Karpas-422 (cell line): ENCODE measurements at places on chromosomes 4 and X. TPM values are rescaled to one million over a fixed set of nuclear protein-coding genes. Genes with fewer than 3 reads are reported as not detected.

PPAT gene
- 34.1 and 44.9 TPM in 2 replicates for total RNA-seq

PITX2 gene
- total RNA-seq, result not detected in 2 replicates

FHDC1 gene
- 0.07 and 0.61 TPM in 2 replicates for total RNA-seq

TRIM75 gene
- total RNA-seq, result not detected in 2 replicates

GAGE13 gene
- total RNA-seq, result not detected in 2 replicates

- peaks cover 23% of the 10 kb centered on the region; the same call in 1 of the 2 replicates for H3K36me3 ChIP-seq
- H3K4me3 ChIP-seq, result peak overlapping the region; percentile 81
- no peaks in the 10 kb centered on the region for H3K27me3 ChIP-seq
- peaks cover 56% of the 10 kb centered on the region for H3K4me1 ChIP-seq
- peak overlapping the region; percentile 81 for H3K27ac ChIP-seq
These were observed 29.6 kb downstream of the NOP14 start for GRCh38 chr4:2933566-2934076.

DNA sequence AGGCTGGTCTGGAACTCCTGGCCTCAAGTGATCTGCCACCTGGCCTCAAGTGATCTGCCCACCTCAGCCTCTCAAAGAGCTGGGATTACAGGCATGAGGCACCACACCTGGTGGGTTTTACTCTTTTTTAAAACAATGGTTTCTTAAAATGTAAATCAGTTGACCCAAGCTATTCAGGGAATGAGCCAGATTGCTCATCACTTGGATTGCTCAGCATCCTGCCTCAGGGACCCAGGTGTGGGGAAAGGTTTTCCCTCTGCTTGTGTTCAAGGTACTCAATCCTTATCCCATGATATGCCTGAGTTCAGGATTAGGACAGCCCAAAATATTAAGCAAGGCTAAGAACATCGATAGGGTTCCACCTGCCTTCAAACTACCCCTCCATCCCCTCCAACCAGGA is 67.4 kb downstream of the CHRNA9 start:
- no peak overlapping the region for H3K4me3 ChIP-seq
- H3K27ac ChIP-seq, result no peak overlapping the region
- no peaks in the 10 kb centered on the region for H3K27me3 ChIP-seq
- DNase-seq, result no peak
- H3K4me1 ChIP-seq, result no peaks in the 10 kb centered on the region

DNA sequence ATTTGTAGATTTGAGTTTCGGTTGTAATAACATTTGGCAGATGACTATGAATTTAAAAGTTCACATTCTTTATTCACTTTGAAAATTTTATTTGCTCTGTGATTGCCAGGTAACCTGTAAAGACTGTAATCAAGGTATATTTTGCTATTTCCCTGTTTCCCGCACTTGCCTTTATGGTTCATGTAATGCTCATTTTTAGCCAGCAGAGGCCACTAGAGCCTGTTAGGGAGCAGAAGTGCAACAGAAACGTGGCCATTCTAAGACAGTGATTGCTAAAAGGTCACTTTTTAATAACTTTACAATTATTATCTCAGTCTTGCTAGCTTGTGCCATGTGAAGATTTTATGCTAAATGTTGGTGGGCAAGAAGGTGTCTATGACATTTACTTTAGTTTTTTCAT is 12.4 kb downstream of the YIPF6 start:
- peak; percentile 85 for DNase-seq
- H3K27me3 ChIP-seq, result no peaks in the 10 kb centered on the region
- peaks cover 7% of the 10 kb centered on the region for H3K4me1 ChIP-seq
- no peak overlapping the region for H3K4me3 ChIP-seq
- peaks cover 4% of the 10 kb centered on the region; the same call in 1 of the 2 replicates for H3K36me3 ChIP-seq

GRCh38 chrX:119040432-119040831 is 32.4 kb upstream of the CT47C1 start:
- H3K4me3 ChIP-seq, result no peak overlapping the region
- peaks cover 29% of the 10 kb centered on the region for H3K4me1 ChIP-seq
- H3K27me3 ChIP-seq, result no peaks in the 10 kb centered on the region
- no peaks in the 10 kb centered on the region for H3K36me3 ChIP-seq
- no peak for DNase-seq

DNA sequence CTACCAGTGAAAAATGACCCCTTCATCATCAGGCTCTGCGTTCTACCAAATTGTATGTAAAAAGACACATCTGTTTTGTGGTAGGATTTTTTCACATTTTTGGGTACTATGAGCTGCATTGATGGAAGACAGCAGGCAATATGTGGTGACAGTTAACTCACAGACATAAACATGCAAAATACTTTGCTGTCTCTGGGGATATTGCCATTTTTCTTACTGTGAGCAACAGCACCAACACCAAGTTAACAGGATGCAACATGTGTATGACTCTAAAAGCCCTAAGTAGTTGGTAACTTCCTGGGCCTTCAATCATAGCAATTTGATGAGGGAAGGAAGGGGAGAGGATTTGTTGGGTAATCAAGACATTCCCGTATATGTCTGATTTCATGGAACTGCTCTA is 56.4 kb upstream of the DRP2 start:
- H3K27ac ChIP-seq, result no peak overlapping the region
- no peaks in the 10 kb centered on the region for H3K4me1 ChIP-seq
- 0 out of 2 replicates have a peak, but pooled peaks cover 4% of the 10 kb centered on the region for H3K36me3 ChIP-seq
- H3K4me3 ChIP-seq, result no peak overlapping the region
- no peaks in the 10 kb centered on the region for H3K27me3 ChIP-seq

GRCh38 chrX:38891641-38892413 is 90.6 kb downstream of the MID1IP1 start:
- H3K27me3 ChIP-seq, result no peaks in the 10 kb centered on the region
- H3K36me3 ChIP-seq, result no peaks in the 10 kb centered on the region
- H3K4me3 ChIP-seq, result no peak overlapping the region

- H3K4me3 ChIP-seq, result no peak overlapping the region
- no peaks in the 10 kb centered on the region for H3K36me3 ChIP-seq
- H3K4me1 ChIP-seq, result no peaks in the 10 kb centered on the region
- DNase-seq, result no peak
- no peaks in the 10 kb centered on the region for H3K27me3 ChIP-seq
- no peak overlapping the region for H3K27ac ChIP-seq
These were observed 78.8 kb upstream of the GPR174 start for GRCh38 chrX:79065696-79066095.

- no peaks in the 10 kb centered on the region for H3K27me3 ChIP-seq
- no peak for DNase-seq
- no peaks in the 10 kb centered on the region for H3K4me1 ChIP-seq
- H3K36me3 ChIP-seq, result no peaks in the 10 kb centered on the region
These were observed 822.3 kb upstream of the TENM3 start for GRCh38 chr4:181420950-181421349.

- peak overlapping the region; percentile 72 for H3K4me3 ChIP-seq
- no peak for DNase-seq
- H3K27ac ChIP-seq, result peak overlapping the region; percentile 74; the same call in 1 of the 2 replicates
- peaks cover 33% of the 10 kb centered on the region for H3K4me1 ChIP-seq
- no peaks in the 10 kb centered on the region for H3K36me3 ChIP-seq
- H3K27me3 ChIP-seq, result no peaks in the 10 kb centered on the region
These were observed 1.5 kb upstream of the IRAK1 start for GRCh38 chrX:154021131-154021611.

DNA sequence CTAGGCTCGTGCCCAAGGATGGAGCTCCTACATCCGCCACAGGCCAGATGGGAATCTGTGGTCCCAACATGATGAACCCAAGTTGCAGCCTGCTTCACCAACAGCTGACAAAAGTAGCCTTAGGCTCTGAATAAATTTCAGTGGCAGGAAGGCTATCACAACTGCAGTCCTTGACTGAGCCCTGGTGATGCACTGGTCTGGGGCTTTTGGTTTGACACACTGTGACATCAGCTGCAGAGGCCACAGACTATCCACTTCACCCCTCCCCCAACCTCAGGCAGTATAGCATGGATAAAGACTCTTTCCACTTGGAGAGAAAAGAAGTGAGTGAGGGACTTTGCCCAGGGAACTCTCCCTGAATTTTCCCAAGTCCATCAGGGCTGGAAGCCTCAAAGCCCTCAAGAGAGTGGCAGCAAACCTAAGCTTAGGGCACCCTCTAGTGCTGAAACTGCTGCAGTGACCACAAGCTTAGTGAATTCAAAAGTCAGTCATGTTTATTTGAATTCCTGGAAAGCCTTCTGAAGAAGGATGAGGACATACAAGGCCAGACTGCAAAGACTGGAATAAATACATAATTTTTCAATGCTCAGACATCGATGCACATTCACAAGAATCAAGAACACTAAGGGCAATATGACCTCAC is 135.0 kb upstream of the TENT5D start:
- DNase-seq, result peak; percentile 72
- H3K36me3 ChIP-seq, result no peaks in the 10 kb centered on the region
- no peak overlapping the region for H3K4me3 ChIP-seq
- H3K27ac ChIP-seq, result no peak overlapping the region

- no peak for DNase-seq
- no peak overlapping the region for H3K4me3 ChIP-seq
- peaks cover 79% of the 10 kb centered on the region for H3K36me3 ChIP-seq
- no peak overlapping the region for H3K27ac ChIP-seq
- H3K27me3 ChIP-seq, result no peaks in the 10 kb centered on the region
These were observed 8.9 kb downstream of the ZNF330 start for GRCh38 chr4:141229408-141230101.

DNA sequence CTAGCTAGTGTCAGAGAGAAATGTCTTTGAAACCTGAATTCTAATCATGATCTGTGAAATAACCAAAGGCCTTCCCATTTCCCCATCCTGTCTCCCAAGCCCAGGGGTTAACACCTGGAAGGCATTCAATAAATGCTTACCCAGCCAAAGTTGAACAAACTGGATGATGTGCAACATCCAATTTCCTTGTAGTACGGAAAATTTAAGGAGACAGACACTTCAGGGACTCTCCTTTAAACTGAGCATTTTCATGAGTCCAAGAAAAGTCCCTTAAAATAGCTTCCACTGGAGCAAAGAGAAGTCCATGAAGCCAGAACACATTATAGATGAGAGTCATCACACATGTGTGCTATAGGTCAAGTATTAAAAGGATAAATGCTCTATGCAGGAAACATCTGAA is 271.2 kb downstream of the RAB28 start:
- DNase-seq, result no peak
- peaks cover 28% of the 10 kb centered on the region for H3K4me1 ChIP-seq
- H3K27ac ChIP-seq, result no peak overlapping the region
- H3K36me3 ChIP-seq, result 0 out of 2 replicates have a peak, but pooled peaks cover 6% of the 10 kb centered on the region

- DNase-seq, result no peak
- no peaks in the 10 kb centered on the region for H3K36me3 ChIP-seq
- no peak overlapping the region for H3K27ac ChIP-seq
- H3K27me3 ChIP-seq, result no peaks in the 10 kb centered on the region
- no peak overlapping the region for H3K4me3 ChIP-seq
These were observed 3.7 kb upstream of the CXCL6 start for GRCh38 chr4:73832651-73833237.

GRCh38 chr4:104752337-104752736 is 257.6 kb upstream of the CXXC4 start:
- no peak for DNase-seq
- H3K36me3 ChIP-seq, result no peaks in the 10 kb centered on the region
- H3K4me1 ChIP-seq, result no peaks in the 10 kb centered on the region
- no peaks in the 10 kb centered on the region for H3K27me3 ChIP-seq
- H3K27ac ChIP-seq, result no peak overlapping the region

DNA sequence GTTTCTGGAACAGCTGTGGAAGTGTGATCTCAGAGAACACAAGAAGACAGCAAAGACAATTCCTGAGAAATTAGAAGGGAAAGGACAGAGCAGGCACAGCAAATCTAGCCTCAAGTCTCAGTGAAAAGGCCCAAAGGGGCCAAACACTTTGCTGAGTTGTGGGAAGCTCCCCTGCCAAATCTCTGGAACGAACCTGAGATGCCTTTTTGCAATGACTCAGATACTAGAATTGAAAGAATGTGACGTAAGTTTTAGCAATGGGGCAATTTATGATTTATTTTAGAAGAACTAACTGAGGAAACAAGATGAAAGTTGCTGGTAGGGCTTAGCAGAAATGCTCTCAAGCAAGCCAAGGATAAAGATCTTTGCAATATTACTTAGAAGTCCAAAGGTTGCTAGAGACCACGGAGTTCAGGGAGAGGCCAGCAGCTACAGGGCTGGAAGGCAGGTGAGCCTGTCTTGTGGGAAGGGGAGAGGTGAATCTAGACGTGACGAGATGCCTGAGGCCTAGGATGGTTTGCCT is 92.8 kb downstream of the AMELX start:
- no peaks in the 10 kb centered on the region for H3K27me3 ChIP-seq
- H3K4me1 ChIP-seq, result no peaks in the 10 kb centered on the region
- no peak for DNase-seq
- H3K4me3 ChIP-seq, result no peak overlapping the region
- H3K36me3 ChIP-seq, result no peaks in the 10 kb centered on the region

DNA sequence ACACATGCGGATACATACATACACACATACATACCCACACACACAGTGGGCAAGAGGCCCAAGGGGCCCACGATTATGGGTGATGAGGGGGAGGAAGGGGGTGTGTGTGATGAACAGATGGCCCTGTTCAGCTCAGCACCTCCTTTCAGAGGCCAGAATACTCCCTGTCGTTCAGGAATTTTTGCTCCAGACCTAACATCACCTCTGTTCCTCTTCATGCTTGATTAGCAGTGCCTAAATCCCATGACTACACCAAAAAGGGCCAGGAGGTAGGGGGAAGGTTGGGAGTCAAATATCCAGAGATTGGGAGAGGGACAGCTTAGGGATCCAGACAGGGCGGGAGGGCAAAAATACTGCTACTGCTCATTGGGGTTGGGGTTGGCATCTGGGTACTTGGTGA is 42.7 kb downstream of the SMC1A start:
- H3K27me3 ChIP-seq, result no peaks in the 10 kb centered on the region
- H3K36me3 ChIP-seq, result no peaks in the 10 kb centered on the region
- DNase-seq, result no peak
- no peaks in the 10 kb centered on the region for H3K4me1 ChIP-seq
- no peak overlapping the region for H3K4me3 ChIP-seq
- no peak overlapping the region for H3K27ac ChIP-seq

- no peak overlapping the region for H3K27ac ChIP-seq
- no peaks in the 10 kb centered on the region for H3K36me3 ChIP-seq
- no peak for DNase-seq
- no peaks in the 10 kb centered on the region for H3K27me3 ChIP-seq
- H3K4me3 ChIP-seq, result no peak overlapping the region
These were observed 35.3 kb downstream of the ZBTB49 start for GRCh38 chr4:4325321-4325720.

DNA sequence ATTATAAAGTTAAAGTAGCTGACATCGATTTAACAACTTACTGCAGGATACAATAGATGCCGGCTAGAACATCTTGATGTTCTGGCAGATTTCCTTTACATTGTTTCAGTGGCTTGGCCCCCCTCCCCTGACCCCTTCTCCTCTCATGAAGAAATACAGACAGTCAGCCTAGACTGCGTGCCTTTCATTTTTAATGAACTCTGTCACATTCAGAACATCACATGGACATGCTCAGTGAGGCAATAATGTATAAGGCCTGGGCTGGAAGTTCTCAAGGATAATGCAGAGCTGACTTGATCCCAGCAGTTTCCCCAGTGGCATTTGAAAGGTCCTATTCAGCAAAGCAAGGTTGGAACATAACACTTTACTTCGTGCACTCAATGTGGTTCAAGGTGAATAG is 239.2 kb downstream of the ANK2 start:
- DNase-seq, result no peak
- no peak overlapping the region for H3K4me3 ChIP-seq
- H3K4me1 ChIP-seq, result peaks cover 7% of the 10 kb centered on the region
- H3K27me3 ChIP-seq, result no peaks in the 10 kb centered on the region
- no peaks in the 10 kb centered on the region for H3K36me3 ChIP-seq
- no peak overlapping the region for H3K27ac ChIP-seq

GRCh38 chr4:41134581-41134980 is 79.8 kb downstream of the APBB2 start:
- no peaks in the 10 kb centered on the region for H3K4me1 ChIP-seq
- no peaks in the 10 kb centered on the region for H3K27me3 ChIP-seq
- no peak overlapping the region for H3K4me3 ChIP-seq
- DNase-seq, result no peak
- no peak overlapping the region for H3K27ac ChIP-seq
